ENCODE measurements at places on chromosomes 5 and 9.

DNA sequence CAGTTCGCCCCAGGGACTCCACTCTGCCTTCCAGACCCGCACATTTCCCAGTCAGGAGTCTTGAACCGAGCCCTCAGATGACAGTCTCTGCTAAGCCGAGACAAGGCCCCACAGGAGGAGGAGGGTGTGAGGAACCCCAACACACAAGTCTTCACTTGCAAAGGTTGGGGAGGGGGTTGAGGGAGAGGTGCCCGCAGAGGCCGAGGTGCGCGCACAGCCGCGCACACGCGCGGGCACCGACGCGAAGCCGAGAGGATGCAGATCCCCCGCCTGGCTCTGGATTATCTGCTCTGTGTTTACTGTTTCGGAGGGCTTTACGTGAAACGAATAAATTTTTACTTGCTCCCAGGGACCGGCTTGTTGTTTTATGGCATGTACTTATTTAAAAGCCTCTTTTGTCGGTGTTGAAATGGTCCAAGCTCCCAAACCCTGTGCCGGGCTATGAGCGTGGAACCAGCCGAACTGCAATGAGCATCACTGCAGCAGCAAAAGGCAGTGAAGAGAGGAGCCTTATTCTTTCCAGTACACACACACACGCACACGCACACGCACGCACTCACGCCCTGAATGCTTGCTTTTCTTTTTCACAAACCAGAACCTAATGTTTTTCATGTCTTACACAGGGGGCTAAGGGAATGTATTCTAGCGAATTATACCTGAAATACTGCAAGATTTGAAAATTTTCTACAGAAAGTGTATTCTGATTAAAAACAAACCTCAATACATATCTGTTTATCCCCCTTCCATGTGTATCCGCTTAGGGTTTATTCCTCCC is 297.7 kb downstream of the PARP8 start:
- H3K27me3 ChIP-seq: peaks cover 57% of the 10 kb centered on the region
- DNase-seq: no peak
- H3K4me3 ChIP-seq: peak overlapping the region; percentile 33

DNA sequence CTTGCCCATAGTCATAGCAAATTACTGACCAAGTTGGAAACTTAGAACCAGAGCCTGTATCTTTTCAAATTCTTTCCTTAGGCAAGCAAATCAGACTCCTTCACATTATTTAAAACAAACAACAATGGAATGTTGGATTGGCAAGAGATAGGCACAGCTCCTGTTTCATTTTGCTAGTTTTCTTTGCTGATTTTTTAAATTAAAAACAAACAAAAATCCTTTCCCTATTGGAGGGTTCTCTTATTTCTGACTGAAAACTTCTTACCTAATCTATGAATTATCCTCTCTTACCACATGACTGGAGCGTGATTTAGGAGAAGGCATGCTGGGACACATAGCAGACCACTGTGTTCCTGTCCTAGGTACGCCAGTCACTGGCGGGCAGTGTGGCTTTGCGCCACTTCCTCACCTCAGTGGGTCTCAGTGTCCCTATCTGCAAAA is 63.0 kb downstream of the TTC39B start:
- no peak overlapping the region for H3K4me3 ChIP-seq
- H3K4me1 ChIP-seq: peaks cover 66% of the 10 kb centered on the region
- peaks cover 2% of the 10 kb centered on the region for H3K36me3 ChIP-seq

GRCh38 chr9:38673399-38674193 is 46.3 kb downstream of the FAM240B start:
- no peak for DNase-seq
- no peak overlapping the region for H3K27ac ChIP-seq
- no peak overlapping the region for H3K4me3 ChIP-seq
- no peaks in the 10 kb centered on the region for H3K27me3 ChIP-seq

- no peak overlapping the region for H3K27ac ChIP-seq
- H3K27me3 ChIP-seq: no peaks in the 10 kb centered on the region
- H3K4me1 ChIP-seq: no peaks in the 10 kb centered on the region
These were observed 11.7 kb upstream of the SNCAIP start for GRCh38 chr5:122300374-122300773.

DNA sequence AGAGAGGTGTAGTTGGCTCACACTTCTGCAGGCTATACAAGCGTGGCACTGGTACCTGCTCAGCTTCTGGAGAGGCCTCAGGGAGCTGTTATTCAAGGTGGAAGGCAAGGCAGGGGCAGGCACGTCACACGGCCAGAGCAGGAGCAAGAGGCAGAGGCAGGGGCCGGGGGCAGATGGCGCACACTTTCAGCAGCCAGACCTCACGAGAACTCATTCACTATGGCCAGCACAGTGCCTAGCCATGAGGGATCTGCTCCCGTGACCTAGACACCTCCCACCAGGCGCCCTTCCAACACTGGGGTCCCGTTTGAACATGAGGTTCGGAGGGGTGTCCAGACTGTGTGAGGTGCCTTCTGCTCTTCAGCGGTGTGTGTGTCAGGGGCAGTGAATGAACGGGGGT is 71.0 kb upstream of the FCN1 start:
- H3K27ac ChIP-seq: no peak overlapping the region
- peaks cover 11% of the 10 kb centered on the region for H3K36me3 ChIP-seq
- H3K27me3 ChIP-seq: peaks cover 15% of the 10 kb centered on the region
- H3K4me3 ChIP-seq: no peak overlapping the region

Data from HFFc6 (cell line).